ENCODE measurements at places on chromosomes 2 and 18.

- no peak for DNase-seq
These were observed 571.1 kb downstream of the TNS1 start for GRCh38 chr2:217431577-217432269.

DNA sequence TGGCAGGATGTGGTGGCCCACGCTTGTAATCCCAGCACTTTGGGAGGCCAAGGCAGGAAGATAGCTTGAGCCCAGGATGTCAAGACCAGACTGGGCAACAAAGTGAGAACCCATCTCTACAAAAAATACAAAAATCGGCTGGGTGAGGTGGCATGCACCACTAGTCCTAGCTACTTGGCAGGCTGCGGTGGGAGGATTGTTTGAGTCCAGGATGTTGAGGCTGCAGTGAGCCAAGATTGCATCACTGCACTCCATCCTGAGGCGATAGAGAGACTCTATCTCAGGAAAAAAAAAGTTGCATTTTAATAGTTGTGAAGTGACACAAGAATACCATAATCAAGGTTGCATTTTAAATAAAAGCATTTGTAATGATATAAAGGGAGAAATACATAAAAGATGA is 124.1 kb upstream of the SLC38A11 start:
- no peak for DNase-seq

- no peak for DNase-seq
These were observed 157.4 kb downstream of the FBXO15 start for GRCh38 chr18:73990258-73990657.

DNA sequence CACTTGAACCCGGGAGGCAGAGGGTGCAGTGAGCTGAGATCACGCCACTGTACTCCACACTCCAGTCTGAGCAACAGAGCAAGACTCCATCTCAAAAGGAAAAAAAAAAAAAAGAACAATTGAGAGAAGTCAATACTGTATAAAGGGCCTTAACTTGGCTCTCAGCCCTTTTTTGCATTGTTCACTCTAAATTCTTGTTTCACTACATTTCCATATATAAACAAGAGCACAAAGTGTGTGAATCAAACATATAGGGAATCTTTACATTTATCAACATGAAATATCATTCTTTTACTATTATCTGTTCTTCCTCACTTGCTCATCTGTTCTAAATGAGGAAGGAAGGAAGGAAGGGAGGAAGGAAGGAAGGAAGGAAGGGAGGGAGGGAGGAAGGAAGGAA is 90.8 kb downstream of the AP1S3 start:
- DNase-seq = no peak

- DNase-seq = no peak
These were observed 4.6 kb upstream of the DSG4 start for GRCh38 chr18:31371989-31372388.

- no peak for DNase-seq
These were observed 258.5 kb upstream of the DDX18 start for GRCh38 chr2:117555965-117556364.

GRCh38 chr2:139314059-139314458 is 533.9 kb upstream of the NXPH2 start:
- DNase-seq = no peak

DNA sequence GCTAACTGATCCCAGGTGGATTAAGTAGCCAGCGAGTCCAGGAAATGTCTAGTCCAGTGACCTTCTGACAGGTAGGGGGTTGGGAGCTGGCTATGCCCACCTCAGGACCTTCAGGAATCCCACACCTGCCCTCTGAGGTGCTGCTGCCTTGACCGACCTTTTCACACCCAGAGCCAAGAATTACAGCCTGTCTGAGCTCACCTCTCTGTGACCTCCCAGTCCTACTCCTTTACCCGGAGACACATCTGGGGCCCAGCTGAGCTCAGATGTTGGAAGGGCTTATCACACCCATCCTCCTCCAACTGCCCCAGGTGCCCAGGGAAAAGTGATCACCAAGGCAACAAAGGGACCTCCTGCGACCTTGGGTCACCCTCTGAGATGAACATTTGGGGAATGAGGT is 413.3 kb upstream of the TNP1 start:
- DNase-seq = no peak

- DNase-seq = no peak
These were observed 688.9 kb upstream of the ID2 start for GRCh38 chr2:7992612-7993602.

DNA sequence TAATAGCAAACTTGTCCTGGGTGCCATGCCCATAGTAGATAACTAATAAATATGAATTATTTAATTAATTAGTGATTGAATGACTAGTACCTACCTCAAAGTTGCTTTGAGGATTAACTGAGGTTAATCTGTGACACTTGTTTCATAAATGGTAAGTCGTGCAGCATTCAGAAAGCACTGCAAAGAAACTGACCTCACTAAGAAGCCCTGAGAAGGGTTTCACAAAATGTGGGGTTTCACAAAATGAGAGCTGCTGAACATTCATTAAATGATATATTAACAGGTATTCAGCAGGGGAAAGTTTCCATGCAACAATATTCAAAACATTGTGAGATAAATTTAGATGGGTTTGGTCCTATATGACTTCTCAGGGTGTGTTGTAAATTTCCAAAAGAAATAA is 236.2 kb downstream of the OSR1 start:
- DNase-seq = no peak
